Hypothalamus (tissue), 51 donors: ENCODE measurements at places on chromosomes 5 and 9.

DNA sequence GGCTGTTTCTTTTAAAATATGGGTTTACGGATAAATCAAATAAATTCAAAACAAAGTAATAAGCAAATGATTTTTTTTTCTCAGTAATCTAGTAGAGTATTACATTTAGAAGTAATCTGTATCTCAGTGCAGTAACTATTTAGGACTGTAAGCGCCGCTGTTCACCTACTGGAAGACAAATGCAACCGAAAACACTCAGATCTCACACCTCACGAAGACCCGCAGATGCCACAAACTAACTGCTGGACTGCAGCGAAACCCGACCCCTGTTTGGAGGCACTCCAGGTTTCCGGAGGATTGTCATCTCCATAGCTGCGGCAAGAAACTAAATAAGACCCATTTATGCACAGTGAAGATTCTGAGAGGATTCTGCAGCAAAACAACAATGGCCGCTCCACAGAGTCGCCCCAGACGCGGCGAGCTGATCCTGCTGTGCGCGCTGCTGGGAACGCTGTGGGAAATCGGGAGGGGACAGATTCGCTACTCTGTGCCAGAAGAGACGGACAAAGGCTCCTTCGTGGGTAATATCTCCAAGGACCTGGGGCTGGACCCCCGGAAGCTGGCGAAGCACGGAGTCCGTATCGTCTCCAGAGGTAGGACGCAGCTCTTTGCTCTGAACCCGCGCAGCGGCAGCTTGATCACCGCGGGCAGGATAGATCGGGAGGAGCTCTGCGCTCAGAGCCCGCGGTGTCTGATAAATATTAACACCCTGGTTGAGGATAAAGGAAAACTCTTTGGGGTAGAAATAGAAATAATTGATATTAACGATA lies at the start of gene PCDHGA8:
Gene PCDHGA8, plus strand, starts transcription at position 205 of the 770 bp plus-strand sequence. Its CDS starts 181 bp downstream, at position 386.
- no peak for DNase-seq

DNA sequence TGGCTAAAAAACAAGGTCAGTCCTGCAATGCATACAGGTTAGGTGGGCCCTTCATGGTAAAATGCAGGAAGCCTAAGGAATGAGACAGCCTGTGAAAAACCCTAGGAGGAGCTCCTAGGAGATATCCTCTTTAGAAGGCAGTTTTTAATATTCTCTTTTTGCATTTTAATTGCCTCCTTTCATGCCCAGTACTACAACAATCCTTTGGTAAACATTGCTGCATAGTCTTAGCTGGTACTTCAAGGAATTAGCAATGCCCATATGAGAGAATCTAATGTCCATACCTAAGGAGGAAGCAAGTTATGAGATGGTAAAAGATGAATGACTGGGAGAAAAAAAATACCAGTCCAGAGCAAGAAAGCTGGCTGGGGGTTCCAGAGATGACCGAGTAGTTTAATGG lies 61.0 kb downstream of the NREP start:
- DNase-seq = no peak

DNA sequence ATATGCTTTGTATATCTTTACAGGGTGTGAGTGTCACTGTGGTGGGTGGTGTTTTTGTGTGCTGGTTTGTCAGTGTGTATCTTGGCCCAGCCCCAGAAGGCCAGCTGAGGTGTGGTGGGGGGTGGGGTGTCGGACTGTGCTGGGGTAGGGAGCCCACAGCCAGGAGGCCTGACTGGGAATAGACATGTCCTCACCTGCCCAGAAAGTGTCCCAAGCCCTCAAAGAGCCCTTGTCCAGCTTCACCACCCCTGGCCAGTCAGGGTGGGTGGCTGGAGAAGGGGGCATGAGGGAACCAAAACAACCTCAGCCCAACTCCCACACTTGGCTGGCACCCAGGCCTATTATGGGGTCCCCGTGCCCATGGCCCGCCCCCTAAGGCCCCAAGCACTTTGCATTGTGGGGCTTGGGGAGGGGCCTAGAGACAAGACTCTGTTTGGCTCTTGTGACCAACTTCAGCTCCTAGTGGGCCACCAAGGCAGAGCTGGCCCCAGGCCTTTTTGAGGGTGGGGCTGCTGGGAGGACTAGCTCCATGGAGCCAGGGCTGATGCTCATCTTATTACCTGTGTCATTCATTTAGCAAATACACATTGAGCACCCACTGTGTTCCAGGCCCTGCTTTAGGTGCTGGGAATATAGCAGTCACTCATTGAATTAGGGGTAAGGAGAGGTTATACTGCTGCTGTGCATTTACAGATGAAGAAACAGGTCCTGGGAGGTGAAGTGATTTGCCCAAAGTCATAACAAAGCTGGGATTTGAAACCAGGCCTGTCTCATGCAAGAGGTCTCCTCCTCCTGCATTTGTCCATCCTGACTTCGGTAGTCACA lies 56.2 kb upstream of the PSD2 start:
- DNase-seq = no peak

GRCh38 chr9:121107029-121107428 lies 32.3 kb downstream of the CNTRL start:
- no peak for DNase-seq

GRCh38 chr5:150628936-150629485 lies 11.4 kb upstream of the SYNPO start:
- DNase-seq = no peak

DNA sequence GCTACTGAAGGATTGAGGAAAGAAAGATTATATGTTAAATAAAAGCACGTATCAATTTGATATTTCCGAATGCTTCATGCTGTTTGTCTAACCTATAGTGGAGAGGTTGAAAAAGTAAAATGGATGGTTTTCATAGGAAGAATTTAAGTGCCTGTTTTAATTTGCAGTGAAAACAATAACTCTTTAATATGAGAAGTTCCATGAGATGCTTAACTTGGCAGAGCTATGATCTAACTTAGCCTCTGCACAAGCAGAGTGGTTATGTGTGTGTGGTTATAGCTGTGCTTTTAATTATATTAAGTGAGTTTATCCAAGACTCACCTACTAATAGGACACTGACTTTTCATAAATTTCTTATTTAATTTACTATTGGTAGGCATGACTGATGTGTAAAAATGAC lies 57.4 kb downstream of the AOPEP start:
- DNase-seq = no peak

- DNase-seq = no peak
Measured at GRCh38 chr9:135814421-135815095, 92.8 kb downstream of the CAMSAP1 start.

GRCh38 chr9:96556701-96557461 lies 62.8 kb downstream of the CDC14B start:
- DNase-seq = no peak

DNA sequence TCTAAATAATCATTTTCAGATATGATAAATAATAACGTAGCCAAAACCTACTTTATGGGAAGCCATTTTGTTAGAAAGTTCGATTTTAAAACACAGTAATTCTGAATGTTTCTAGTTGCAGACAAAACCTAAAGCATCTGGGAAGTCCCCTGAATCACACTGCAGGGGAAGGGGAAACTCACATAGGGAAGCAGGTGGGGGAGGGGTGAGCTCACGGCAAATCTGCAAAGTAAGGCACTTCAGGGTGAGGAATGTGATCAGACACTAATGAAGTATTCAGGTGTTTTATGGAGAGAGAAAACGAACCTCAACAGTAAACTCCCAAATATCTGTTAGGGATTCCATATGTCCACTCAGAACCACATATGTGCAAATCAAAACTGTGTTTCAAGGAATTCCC lies 70.7 kb downstream of the EPB41L4A start:
- DNase-seq = no peak

GRCh38 chr9:89743573-89744254 lies 138.9 kb downstream of the GADD45G start:
- DNase-seq = no peak

GRCh38 chr9:130975156-130975555 lies 33.8 kb upstream of the LAMC3 start:
- no peak for DNase-seq

DNA sequence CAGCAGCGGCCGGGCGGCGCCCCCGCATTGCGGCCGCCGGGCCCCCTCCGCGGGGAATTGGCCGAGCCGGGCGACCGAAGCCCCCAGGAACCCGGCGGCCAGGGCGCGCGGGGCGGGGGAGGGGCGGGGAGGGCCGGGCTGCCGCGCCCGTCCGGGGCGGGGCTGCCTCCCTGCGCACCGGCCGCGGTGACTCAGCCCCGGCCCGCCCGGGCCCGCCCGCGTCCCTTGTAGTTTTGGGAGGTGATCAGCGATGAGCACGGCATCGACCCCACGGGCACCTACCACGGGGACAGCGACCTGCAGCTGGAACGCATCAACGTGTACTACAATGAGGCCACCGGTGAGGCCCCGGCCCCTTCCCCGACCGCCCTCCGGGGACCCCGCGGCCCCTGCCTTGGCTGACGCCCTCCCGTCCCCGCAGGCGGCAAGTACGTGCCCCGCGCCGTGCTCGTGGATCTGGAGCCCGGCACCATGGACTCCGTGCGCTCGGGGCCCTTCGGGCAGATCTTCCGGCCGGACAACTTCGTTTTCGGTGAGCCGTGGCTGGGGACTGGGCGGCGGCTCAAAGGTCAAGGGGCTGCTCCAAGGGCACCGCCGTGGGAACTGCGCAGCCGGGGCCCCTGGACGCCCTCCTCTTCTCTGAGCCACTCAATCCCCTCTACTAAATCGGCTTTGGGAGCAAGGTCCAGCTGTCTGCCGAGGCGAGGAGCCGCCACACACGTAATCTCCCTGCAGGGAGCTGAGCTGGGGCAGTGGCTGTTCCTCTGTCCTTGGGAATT lies 592 bp downstream of the TUBB4B start:
- no peak for DNase-seq

- no peak for DNase-seq
Measured at GRCh38 chr5:116424951-116425350, 149.7 kb downstream of the SEMA6A start.

GRCh38 chr5:31270396-31270795 lies 76.9 kb downstream of the CDH6 start:
- no peak for DNase-seq

DNA sequence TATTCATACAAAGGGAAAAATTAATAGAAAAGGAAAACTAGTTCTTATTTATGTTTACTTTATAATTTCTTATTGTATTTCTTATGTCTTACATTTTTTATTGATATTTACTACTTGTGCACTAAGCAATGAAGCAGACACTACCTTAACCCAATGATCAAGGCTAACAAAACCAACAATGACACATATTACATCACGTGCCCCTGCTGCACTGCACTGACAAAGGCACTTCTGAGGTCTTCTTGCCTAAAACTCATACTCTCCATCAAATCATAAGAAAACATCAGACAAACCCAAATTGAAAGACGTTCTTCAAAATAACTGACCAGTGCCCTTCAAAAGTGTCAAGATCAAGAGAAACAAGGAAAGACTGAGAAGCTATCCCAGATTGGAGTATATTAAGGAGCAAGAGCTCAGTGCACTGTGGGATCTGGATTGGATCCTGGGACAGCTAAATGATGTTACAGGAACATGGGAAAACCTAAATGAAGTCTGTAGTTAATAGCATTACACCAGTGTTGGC lies 230.9 kb downstream of the AUH start:
- DNase-seq = no peak

GRCh38 chr5:77995793-77996409 lies 219.8 kb upstream of the TBCA start:
- DNase-seq = no peak

- DNase-seq = no peak
Measured at GRCh38 chr9:95188459-95188858, 129.1 kb downstream of the FANCC start.

- no peak for DNase-seq
Measured at GRCh38 chr5:171336521-171337209, 27.6 kb downstream of the TLX3 start.

- DNase-seq = no peak
Measured at GRCh38 chr5:134794082-134794481, 35.5 kb downstream of the DDX46 start.

GRCh38 chr5:134245101-134245604 lies 19.3 kb upstream of the PPP2CA start:
- no peak for DNase-seq

- no peak for DNase-seq
Measured at GRCh38 chr9:94638335-94639060, 820 bp downstream of the FBP1 start.

GRCh38 chr9:134363450-134363849 lies 37.2 kb downstream of the RXRA start:
- no peak for DNase-seq

DNA sequence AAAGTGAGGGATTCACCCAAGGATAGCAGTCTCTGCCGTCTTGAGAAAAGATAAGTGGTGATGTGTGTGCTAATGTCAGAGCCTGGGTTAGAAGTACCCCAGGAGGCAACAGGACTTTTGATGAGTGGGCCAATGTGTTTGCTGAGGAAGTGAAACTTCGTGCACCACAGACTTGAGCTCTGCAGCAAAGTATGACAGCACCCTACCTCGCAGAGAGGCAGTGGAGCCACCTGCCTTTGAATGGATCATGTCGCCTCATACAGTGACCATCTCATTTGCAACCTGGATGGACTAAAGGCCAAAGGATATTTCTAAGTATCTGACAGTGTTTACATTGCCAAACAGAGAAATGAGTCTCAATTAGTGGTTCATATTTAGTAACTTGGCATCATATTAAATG lies 593.9 kb upstream of the GRAMD2B start:
- DNase-seq = no peak

DNA sequence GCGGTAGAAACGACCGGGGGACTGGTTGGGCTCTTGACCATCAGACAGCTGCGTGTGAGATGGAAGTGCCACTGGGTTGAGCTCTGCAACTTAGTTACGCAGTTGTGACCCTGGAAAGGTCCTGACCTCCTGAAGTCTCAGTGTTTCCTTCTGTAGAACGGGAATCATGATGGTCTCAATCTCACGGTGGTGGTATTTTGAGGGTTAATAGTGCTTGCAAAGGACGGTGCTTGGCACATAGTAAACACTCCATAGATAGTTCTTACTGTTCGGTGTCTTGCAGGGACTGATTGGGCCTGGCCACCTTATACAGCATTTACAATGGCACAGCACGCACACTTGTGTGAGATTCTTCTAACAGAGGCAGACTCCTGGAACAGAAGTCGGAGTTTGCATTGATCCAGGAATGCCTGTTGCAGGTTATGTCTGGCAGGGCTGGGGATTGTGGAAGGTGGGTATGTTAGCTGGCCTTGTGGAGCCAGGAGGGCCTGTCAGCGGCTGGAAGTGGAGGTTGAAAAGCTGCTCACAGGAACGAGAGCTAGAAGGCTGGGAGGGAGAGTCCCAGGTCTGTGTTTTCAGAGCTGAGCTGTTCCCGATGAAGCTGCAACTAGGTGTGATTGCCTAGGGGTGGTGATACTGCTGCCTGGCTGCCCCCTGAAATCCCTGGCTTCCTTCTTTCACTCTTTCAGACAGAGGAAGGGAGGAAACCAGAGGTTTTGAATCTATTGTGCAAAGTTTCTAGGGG lies 962 bp upstream of the TXN start:
- no peak for DNase-seq
